ENCODE measurements at places on chromosomes 1 and 21.

DNA sequence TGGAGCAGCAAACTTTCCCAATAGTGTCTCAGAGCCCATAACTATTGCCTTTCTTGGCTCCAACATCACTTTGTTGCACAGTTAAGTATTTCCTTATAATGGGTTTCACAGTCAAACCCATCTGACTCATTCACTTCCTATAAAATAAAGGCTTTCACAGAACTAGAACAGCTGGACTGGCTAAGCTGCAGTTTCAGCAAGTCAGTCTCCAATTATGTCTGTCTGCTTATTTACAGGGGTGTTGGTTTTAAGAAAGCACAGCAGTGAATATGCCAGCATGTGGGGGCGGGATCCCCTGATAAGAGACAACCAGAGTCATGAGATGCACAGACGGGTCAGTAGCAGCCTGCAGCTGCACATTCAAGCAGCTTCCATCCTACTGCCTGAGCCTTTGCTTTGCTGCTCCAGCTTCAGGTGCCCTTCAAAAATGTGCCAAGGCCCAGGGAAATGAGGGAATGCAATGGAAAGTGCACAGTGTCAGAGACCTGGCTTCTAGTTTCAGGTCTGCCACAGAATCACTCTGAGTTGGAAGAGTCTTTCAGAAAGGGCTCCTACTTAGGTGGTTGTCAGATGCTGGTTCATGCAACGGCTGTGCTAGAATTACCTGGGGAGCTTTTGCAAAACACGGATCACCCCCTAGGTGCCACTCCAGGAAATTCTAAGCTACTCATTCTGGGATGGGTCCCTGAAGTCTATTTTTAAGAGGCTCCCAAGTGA, 24.8 kb downstream of the RNF19B start:
- no peak for DNase-seq

GRCh38 chr1:226977643-226978431, 37.7 kb downstream of the COQ8A start:
- DNase-seq: no peak

DNA sequence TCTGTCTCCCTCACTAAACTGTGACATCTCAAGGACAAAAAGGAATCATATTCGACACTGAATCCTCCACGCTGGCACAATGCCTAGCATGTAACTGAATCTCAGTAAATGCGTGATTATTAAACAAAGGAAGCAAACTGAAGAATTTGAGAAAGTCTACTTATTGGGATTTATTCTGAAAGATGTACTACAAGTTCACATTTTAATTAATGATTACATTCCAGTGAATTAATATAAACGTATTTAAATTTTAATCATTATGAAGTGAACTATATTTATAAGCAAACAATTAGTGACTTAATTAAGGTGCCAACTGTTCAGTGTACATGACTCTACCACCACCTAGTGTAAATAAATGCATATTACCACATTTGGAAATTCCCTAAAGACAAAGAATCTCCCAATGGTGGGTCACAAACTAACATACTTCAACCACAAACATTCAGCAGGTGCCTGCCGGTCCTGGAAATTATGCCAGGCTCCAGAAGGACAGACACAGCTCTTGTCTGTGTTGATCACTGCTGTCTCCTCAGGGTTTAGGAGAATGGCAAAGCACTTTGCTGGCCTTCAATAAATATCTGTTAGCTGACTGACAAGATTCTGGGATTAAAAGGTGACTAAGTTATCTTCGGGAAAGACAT, 56.3 kb downstream of the SMYD3 start:
- no peak for DNase-seq

GRCh38 chr1:230195199-230195598, 128.2 kb downstream of the GALNT2 start:
- no peak for DNase-seq

DNA sequence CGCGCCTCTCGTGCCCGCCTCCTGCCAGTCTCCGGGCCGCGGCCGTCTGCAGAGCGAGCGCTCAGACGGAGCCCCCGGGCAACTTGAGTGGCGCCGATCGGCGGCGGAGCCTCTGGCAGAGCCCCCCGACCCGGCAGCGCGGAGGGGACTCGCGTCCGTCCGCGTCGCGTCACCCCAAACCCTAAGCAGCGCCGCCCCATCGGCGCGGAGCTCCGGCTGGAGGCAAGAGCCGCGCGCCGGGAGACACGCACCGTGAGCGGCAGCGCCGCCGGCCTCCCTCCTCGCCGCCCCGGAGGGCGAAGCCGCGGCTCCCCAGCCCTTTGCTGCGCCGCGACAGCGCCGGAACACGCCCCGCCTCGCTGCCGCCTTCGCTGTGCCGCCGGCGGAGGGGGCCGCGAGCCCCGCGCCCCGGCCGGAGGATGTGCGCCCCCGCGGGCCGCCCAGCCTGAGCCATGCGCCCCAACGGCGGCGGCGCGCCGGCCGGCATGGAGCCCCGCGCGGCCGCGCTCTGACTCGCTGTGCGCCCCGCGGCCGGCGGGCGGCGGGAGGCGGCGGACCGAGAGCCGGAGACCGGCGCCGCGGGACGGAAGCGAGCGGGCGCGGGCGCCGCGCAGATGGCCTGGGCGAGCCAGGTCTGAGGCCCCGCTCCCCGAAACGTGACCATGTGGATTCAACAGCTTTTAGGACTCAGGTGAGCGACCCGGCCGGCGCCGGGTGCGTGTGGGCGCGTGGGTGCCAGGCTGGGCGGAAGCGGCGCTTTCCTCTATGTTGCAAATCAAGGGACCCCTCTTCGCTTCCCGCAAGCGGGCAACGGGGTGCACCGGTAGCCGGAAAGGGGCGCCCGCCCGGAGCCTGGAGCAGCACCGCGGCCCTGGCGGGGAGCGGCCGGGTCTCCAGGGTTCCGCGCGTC, 610 bp downstream of the AJAP1 start:
- DNase-seq: no peak

DNA sequence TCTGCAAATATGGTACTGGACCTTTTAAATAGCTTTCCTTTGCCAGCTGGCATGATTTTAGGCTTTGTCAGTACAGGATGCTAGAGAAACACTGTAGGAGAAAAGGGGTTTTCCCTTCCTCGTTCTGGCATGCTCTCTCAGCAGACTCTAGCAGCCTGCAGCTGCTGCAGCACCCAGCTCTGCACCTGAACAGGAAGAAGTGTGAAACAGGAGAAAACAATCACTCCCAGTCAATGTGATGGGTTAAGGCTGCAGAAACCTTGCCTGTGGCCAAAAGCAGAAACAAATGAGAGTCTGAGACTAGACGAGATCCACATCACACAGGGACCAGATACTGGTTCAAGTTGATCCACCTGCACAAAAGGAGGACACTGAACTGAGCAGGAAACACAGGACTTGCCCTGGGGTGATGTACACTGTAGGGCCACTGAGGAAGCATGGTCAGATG, 21.2 kb downstream of the OVGP1 start:
- DNase-seq: no peak

GRCh38 chr1:87197641-87198040, 131.0 kb upstream of the LMO4 start:
- DNase-seq: no peak

DNA sequence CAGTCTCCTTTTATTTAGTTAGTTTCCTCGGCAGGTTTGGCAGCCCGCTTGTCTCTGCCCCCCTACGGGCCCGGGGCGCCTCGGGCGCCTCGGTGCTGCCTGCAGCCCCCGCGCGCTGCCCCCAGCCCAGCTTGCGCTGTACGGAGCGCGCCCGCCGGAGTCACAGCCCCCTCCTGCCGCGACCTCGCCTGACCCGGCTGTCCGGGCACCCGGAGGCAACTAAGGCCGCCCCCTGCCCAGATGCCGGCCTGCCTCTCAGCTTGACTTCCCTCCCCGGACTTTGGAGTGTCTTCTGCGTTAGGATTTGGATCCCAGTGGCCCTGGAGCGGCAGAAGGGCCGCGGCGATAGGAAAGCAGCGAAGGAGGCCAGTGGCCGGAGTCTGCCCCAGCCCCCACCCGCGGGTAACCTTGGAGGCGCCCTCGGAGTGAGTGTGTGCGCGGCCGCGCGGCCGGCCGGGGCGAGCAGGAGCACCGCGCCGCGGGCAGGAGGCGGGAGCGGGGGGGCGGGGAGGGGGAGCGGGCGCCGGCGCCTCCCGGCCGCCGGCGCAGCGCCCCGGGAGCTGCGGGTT, 7.6 kb downstream of the CDKN2C start:
- no peak for DNase-seq

GRCh38 chr1:206909161-206909882, 12.1 kb downstream of the IL24 start:
- no peak for DNase-seq

DNA sequence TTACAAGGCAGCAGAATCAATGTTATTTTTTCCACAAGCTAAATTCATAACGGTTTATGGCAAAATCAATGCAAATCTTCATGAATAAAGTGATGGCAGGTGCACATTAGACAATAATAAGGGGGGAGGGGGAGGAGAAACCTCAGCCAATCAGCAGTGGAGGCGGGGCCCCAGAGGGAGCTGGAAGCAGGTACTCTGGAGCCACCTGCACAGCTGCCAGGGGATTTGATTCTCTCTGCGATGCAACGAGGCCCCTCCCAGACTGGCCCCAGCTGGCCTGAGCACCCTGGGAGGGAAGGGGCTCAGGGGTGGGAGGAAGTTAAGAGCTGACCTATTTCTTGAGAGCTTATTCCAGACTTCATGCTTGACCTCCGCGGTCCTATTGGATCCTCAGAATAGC, 127.8 kb upstream of the IGSF21 start:
- no peak for DNase-seq

DNA sequence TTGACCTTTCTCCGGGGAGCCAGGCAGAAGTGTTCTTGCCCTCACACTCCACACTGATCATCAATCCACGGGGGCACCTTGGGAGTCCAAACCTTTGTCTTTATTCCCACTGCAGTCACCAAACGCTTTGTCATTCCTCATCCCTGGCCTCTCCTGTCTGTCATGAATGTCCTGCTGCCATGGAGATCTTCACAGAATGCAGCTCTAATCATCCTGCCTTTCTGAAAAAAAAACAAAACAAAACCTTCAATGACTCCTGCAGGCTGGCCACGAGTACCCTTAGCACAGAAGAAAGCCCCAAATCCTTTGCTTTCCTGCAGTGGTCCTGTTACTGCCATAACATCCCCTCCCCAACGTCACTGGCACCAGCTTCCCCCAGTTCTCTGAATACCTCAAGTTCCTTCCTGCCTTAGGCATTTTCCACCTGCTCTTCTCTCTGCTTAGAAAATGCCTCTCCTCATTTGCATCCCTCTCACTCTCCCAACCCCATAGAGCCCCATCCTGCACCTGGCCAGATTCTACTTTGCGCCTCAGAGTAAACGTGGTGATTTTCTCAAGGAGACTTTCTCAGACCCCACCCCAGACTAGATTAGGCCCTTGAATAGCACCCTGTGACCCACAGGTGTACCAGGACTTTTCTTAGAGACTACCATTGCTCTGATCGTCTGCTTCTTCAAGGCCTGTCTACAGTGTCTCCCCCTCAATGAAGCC, 131.2 kb downstream of the AK5 start:
- DNase-seq: no peak

DNA sequence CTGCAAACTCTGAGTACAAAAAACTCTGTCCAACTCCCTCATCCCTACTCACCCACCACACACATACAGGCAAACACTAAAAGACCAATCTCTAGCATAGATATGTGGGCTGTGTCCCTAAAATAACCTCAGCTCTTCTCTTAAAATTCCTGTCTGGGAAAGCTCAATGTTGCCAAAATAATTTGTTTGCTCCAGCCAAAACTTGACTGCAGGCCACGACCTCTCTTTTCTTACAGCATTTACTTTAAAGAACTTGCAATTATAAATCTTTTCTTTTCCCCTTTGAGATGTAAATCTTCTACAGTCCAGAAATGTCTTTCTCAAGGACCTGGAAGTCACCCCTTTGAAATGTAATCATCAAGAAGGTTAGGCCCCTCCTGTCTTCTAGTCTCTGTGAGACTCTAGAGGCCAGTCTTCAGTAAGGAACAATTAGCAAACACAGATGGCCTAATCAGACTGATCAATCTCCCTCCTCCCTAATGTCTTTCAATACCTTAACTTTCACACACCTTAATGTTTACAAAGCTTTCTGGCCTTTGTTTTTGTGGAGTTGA, 483.6 kb upstream of the RGS18 start:
- no peak for DNase-seq

GRCh38 chr1:174968750-174969244, 30.9 kb upstream of the CACYBP start:
- no peak for DNase-seq

DNA sequence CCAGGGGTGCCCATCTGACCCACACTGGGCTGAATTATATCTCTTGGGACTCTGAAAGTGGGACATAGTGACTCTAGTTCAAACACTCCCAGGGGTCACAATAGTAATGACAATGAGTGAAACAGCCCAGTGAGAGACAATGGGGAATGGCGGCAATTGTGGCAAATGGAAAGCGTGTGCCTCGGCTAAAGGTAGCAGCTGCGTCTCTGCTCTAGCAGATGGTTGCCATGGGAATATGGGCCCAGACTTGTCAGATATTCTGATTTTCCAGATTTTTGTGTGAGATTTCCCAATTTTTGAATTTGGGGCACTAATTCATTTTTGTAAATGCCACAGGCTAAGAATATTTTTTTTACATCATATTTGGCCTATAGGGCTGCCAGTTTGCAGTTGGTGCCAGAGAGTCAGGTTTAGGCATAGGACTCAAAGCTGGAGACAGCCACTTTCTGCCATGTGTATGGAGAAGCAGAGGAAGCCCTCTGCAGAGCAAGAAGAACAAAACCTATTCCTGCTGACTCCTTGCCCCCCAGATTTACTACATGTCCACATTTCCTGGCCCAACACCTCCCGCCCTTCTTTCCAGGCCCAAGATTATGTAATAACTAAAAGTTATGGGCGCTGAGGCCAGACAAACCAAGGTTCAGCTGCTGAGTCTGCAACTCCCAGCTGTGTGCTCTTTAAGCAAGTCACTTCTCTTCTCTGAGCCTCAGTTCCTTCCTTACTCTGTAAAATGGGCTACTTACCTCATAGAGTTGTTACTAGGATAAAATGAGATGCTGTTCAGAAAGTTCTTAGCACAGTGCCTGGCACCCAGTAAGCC, 21.6 kb upstream of the PTP4A2 start:
- DNase-seq: no peak

- no peak for DNase-seq
Measured at GRCh38 chr1:211082824-211083223, 51.1 kb downstream of the KCNH1 start.

DNA sequence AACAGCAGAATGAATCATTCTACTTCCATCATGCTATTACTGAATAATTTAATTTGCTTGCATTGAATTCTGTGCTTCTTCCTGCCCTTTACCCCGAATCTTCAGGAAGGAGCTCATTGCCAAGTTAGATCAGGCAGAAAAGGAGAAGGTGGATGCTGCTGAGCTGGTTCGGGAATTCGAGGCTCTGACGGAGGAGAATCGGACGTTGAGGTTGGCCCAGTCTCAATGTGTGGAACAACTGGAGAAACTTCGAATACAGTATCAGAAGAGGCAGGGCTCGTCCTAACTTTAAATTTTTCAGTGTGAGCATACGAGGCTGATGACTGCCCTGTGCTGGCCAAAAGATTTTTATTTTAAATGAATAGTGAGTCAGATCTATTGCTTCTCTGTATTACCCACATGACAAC, 44.2 kb downstream of the MAP3K7CL start:
- no peak for DNase-seq

Data from stimulated activated CD8-positive, alpha-beta memory T cell treated with anti-CD3 and anti-CD28 coated beads, Interleukin-2, amount 100 ng/mL, for 48 hours (primary cell).